WERI-Rb-1 (cell line): ENCODE measurements at places on chromosomes 2 and 18.

DNA sequence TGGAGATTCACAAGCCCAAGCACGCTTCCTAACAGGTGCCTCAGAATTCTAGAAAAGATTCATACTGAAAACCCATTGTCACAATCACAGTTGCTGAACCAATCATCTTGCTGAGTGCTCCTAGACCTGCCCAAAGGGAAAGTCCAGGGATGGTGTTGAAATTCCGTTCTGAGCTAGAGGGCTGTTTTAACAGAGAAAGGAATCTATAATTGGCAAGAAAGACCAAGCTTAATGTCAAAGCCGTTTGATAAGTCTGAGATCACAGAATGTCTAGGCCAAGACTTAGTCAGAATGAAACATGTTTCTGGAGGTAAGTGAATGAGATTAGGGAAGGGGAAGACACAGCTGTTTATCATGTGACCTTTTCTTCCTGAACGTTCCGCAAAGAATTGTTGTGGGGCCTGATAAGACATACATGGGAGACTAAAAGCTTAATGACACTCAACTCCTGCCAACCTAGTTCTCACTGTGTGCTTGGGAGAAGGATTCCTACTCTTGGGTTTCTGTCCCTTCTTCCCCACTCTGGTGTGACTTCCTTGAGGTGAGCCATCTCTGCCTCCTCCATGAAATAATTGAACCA lies 27.5 kb downstream of the PMAIP1 start:
- no peak for DNase-seq

DNA sequence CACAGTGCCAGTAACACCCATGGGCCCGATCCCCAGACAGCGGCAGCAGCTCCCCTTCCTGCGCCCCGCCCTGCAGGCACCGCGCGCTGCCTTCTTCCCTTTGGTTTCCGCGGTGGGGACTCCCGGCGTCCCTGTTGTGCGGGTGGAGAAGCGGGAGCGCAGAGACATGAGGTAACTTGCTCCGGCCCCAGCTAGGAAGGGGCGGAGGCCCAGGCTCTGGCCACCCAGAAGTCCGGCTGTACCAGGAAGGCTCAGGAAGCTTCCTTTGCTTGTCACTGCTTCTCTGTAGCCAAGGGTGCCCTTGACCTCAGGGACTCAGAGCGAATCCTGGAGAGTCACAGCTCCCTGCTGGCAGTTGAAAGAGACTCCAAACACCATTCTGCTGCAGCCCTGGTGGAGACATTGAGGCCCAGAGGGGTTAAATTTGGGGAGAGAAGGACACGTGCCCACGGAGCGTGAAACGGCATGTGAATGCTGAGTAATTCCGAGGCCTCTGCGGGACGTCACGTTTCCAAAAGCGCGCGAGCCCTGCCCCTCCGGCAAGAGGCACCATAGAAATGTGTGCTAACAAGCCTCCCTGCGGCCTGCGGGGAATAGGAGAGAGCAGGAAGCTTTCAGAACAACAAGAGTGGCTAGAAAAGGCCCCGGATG lies 6.7 kb upstream of the ADCY3 start:
- no peak for DNase-seq

DNA sequence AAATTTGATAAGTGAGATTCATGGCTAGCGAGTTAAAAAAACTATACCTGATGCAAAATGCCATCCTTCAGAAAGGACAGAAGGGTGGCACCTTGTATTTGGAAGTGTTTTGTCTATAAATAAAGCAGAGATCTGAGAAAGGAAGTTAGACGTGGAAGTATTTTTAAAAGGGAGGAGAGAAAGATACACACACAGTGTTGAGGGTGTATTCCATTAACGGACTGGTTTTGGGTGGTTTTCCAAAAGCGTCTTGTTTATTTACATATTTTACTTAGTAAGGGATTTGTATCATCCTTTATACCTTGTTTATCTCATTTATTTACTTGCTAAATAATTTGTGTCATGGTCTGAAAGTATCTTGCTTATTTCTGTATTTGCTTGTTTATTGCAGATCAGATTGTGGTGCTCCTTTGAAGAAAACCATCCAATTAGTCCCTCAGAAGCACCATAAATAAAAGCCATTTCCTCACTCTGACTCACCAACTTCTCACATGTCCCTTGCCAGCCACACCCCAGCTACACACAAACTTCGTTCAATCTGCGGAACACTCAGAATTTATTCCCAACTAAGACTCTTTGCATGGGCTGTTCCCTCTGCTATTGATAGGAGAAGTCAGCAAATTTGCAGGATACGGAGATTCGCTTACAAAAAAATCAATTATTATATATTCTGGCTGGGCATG lies 90.8 kb downstream of the FAM124B start:
- DNase-seq = no peak

DNA sequence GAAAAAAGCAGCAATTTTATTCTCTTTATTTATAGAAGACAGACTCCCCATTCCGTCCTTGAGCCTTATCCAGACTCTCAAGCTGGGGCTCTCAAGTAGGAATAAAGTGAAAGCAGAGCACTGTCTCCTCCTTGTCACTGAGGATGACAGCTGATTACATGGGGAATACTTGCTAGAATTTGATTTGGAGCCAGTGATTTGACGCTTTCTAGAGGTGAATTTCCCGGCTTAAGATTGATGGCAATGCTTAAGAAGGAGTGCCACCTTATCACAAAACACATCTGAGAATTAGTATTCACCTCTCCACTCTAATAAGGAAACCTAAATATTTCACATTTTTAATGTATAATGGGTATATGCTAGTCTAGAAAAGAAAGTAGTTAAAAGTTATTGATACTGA lies 135.4 kb upstream of the SLC39A10 start:
- DNase-seq = no peak

DNA sequence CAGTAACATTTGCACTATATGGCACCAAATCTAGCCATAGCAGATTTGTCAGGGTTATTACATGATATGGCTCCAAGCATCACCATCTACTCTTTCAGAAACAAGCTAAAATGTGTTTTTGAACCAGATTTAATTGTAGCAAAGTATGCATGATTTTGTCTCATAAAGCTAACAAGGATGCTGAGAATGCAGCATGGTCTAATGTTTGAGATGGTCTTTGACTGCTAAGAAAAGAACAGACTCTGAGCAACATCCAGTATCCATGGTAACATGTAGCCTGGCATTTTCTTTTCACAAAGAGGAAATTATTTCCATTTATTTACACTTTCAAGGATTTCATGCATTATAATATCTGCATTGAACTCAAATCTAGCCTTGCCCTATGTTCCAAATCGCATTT lies 206.5 kb downstream of the PDE1A start:
- no peak for DNase-seq

DNA sequence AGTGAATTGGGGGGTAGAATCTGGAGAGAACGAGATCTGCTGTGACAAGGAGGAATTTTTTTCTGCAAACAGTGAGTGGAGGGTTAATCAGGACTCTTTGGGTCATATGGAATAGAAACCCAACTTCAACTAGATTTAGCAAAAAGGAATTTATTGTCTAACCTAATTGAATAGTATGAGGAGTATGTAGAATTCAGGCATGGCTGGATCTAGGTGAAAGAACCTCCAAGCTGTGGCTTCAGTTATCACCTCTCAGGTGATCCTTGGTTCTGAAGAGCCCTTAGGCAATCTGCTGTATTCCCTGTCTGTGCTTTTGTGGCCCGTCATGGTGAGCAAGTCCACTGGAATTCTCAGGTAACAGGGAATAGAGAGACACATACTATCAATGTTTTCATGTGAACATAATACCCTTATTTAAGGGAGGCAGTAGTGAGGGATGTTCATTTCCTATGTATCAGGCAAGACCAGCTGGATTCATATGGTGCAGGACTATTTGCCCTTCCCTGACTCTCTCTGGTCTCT lies 164.7 kb downstream of the ALPK2 start:
- no peak for DNase-seq

DNA sequence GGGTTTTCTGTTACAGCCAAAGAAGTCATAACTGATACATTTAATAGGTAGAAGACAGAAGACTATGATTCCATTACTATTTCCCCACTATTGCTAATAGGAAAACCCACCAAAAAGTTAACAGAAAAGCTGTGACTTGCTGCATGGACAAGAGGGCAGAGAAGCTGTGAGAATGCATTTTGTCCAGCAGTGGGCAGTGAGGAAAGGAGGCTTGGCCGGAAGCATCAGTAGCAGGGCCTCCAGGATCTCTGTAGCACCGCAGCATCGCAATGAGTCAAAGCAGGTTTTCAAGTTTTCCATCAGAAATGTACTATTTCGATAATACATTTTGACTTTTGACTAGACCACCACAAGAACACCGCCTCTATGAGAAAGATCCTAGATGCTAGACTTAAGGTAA lies 24.9 kb downstream of the MYO5B start:
- DNase-seq = no peak

GRCh38 chr2:160509016-160509415 lies 15.4 kb upstream of the RBMS1 start:
- DNase-seq = no peak

DNA sequence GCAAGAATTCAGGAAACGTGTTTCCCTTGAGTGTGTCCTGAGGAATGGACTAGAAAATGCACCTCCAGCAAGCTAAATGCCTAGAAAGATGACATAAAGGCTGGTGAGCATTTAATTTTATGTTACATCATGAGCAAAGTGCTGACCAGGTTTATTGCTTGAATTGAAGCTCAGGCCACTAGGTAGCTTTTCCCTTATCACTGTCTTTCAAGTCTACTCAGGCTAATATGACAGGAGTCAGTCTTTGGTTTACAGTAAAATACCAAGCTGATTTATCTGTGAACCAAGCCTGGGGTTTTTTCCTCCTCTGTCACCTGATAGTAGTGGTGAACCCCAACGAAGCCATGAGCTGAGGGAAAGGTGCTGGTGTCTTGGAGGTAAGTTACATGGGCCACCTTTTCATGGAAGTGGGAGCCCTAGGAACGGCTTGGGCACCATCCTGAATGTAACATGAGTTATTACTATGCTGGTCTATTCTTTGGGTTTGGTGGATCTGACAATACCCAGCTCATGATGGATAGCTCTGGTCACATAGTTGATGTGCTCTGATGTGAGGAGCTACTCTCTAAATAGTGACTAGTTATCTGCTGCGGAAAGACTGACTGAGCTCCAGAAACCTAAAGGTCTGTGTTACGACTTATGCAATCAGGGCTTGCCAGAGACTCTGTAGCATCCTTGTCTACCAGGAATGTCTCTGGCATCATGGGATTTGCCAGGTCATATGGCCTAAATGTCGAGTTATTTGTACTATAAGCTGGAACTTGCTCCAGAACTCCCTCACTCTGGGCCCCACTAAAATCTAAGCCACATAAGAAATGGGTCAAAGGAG lies 39.8 kb downstream of the NUP35 start:
- no peak for DNase-seq

GRCh38 chr2:159326569-159327255 lies 40.2 kb upstream of the WDSUB1 start:
- DNase-seq = no peak

- no peak for DNase-seq
Measured at GRCh38 chr2:119545754-119546446, 1.7 kb downstream of the CFAP221 start.

GRCh38 chr2:218569038-218569431 lies 396 bp downstream of the CNOT9 start:
- DNase-seq = no peak

GRCh38 chr2:233706720-233707119 lies 6.0 kb upstream of the UGT1A5 start:
- DNase-seq = no peak

GRCh38 chr18:50289108-50289443 lies 1.6 kb upstream of the CXXC1 start:
- no peak for DNase-seq

DNA sequence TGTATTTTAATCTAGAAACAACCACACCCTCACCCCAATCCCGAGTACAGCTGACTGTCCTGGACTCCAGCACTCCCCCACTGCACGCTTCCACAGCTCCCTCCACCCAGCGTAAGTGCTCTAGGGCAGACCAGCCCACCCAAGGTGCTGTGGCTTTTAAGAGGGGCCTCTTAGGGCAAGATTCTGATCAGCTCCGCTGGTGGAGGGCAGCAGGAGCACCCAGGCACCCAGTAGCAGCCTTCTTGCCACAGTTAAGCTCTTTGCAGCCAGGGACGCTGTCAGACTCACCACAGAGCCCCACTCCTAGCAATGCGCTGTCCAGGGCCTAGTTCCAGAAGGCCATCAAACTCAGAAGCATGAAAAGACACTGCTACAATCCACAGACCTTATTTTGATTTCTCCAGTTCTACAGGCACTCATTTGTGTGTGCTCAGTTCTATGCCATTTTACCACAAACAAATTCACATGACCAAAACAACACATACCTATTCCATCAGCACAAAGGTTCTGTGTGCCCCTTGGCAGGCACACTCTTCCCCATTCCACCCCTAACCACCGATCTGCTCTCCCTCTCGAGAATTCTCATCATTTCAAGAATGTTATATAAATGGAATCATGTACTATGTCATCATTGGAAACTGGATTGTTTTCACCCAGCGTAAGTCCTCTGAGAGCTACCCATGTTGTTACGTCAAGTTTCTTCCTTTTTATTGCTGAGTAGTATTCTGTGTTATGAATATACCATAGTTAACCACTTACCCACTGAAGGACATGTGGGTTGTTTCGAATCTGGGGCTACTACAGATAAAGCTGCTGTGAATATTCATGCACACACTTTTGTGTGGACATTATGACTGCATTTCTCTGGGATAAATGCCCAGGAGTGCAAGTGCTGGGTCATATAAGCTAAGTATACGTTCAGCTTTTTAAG lies 40.4 kb downstream of the PTPN2 start:
- no peak for DNase-seq

DNA sequence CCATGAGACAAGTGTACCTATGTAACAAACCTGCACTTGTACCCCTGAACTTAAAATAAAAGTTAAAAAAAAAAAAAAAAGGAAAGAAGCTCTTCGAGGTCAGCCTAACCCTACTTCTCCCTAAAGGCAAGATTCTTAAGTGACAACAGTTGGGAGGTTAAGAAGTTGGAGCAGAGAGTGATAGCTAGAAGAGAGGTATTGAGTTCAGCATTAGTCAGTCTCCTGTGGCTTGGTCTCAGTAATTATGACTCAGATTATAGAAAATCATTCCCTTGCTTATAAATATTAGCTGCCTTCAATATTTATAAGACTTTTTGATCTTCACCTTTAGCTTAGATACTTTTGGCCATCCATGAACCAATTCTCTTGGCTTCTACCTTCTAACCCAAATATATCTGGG lies 926.8 kb upstream of the SLC39A10 start:
- no peak for DNase-seq

DNA sequence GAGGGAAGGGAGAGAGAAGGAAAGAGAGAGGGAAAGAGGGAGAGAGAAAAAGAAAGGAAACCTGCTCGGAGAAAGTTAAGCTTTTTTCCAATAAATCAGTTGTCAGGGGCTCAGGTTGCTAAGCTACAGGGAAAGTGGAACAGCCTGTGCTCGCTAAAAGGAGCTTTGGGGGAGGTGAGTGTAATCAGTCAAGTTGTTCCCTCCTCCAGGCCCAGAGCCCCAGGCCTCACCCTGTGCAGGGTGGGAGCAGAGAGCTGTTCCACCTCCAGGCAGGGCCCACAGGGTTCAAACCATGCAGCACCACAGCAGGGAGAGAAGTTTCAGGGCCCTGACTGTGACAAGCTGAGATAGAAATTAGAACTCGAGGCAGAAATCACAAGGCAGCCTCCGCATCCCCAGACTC lies 56.4 kb upstream of the PPP1CB start:
- DNase-seq = peak; percentile 80

- no peak for DNase-seq
Measured at GRCh38 chr2:198188982-198189381, 384.6 kb downstream of the PLCL1 start.

- DNase-seq = no peak
Measured at GRCh38 chr18:35868915-35869314, 103.6 kb upstream of the RMP24 start.
